ENCODE measurements at places on chromosomes 13 and 19.

GRCh38 chr13:48643159-48643558 is 10.6 kb upstream of the CYSLTR2 start:
- DNase-seq: no peak

DNA sequence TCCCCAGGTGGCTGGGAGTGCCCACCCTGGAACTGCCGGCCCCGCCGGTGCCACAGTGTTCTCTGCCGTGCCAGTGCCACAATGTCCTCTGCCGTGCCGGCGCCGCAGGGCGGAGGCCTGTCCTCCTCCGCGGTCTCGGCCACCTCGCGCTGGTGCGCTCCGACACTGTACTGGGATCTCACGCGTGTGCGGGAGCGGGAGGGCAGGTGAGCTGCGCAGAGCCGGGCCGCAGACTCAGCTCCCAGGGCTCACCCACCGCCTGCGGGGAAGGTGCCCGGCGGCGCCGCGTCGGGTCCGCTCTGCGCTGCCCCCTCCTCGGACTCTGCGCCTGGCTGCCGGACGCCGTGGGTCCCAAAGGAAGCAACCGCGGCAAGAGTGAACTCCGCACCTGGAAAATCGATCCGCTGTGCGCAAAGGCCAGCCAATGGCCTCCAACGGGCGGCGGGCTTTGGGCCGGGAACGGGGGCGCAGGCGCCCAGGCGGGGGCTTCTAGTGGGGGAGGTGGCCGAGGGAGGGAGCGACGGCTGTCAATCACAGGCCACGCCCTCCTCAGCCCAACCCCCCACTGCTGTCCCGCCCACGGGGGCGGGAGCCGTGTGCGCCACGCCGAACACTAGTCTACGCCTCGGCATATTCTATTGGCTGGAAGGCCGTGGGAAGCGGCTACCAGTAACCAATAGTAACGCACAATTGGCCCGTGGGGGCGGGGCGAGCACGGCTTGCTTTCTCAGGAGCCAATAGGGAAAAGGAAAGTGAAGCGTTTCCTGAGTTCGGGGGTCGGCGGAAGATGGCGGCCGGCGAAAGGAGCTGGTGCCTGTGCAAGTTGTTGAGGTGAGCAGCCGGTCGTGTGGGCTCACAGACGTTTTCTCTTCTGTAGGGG is at the start of gene ALG11:
ALG11 (plus strand) TSS at position 767 of the 880 bp plus-strand sequence; CDS start at position 788, 21 bp downstream.
- DNase-seq: peak; percentile 95

DNA sequence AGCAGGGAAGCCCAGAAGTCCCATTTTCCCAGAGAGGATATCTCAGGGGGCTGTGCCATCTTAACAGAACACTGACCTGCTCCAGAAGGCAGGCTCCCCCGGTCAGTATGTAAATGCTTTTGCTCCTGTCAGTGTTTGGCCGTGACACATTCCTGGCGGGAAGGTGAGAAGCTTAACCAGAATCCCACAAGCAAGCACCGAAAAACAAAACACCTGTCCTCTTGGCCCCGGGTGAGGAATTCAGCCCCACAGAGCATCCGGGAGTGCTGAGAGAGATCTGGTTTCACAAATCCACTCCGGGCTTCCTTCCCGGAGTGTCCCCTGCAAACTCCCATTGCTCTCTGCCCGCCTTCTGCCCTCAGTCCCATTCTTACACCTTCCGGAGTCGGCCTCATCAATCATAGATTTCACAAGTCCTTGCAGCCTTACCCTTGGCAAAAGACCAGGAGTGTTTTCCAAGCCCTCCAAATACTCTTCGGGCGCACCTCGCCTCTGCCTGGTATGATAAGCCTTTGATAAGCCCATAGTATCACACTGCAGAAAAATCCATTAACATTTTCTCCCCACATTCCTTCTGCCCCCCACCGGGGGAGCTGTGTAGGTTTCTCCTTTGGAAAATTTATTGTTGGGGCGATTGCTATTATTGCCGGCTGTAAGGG is 12.2 kb downstream of the TPM4 start:
- DNase-seq: no peak

GRCh38 chr19:39928357-39928725 is 6.1 kb downstream of the FCGBP start:
- no peak for DNase-seq

GRCh38 chr13:90276216-90276615 is 1071.3 kb upstream of the MIR17HG start:
- DNase-seq: no peak
